ENCODE measurements at places on chromosomes 6 and 20.

DNA sequence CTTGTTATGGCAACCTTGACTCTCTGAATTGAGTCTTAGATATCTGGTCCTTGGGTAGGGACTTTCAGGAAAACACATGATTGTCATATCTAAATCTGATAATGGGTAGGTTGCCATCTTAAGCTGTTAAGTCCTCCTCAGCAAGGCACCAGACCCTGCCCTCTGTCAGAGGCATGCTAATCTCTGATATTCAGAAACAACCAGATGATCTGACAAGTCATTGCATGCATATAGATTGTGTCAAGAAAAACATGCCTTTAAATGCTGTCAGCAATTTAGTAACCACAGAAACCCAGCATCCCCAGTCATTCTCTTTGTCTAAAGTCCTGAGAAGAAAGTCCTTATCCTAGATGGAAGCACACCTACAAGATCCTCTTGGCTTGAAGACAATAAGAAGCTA lies 149.1 kb downstream of the EDN1 start:
- DNase-seq: no peak

GRCh38 chr20:18728165-18728869 lies 85.3 kb upstream of the SCP2D1 start:
- DNase-seq: no peak

DNA sequence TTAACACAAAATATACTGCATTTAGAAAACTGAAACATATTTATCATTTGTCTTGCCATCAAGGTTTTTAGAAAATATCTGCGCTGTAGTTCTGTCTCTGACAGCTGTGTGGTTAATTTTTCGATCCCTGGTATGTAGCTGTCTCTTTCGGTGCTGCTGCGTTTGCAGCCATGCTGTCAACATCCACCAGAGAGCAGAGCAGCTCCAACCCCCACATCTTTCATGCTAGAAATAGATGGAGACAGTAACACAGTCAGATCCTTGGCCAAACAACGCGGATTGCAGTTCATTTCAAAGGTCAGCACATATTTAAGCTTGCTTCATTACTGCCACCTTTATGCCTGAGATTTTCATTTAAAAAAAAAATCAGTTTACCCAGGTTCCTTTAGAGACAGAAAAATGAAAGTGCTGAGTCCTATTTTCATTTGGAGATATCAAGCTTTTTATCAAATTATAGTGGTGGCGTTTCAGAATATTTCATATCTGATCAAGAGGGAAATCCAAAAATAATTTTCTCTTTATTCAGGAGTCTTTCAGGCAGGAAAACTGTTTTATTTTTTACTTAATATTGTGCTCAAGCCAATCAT lies 157.7 kb upstream of the MMS22L start:
- DNase-seq: no peak

- peak; percentile 17 for DNase-seq
These were observed 8.9 kb upstream of the QKI start for GRCh38 chr6:163405412-163406309.

- no peak for DNase-seq
These were observed at the start of gene FAXC for GRCh38 chr6:99349171-99350141. TSS of gene FAXC (minus strand) at chr6:99349674. CDS start at chr6:99349372, 302 bp downstream.

DNA sequence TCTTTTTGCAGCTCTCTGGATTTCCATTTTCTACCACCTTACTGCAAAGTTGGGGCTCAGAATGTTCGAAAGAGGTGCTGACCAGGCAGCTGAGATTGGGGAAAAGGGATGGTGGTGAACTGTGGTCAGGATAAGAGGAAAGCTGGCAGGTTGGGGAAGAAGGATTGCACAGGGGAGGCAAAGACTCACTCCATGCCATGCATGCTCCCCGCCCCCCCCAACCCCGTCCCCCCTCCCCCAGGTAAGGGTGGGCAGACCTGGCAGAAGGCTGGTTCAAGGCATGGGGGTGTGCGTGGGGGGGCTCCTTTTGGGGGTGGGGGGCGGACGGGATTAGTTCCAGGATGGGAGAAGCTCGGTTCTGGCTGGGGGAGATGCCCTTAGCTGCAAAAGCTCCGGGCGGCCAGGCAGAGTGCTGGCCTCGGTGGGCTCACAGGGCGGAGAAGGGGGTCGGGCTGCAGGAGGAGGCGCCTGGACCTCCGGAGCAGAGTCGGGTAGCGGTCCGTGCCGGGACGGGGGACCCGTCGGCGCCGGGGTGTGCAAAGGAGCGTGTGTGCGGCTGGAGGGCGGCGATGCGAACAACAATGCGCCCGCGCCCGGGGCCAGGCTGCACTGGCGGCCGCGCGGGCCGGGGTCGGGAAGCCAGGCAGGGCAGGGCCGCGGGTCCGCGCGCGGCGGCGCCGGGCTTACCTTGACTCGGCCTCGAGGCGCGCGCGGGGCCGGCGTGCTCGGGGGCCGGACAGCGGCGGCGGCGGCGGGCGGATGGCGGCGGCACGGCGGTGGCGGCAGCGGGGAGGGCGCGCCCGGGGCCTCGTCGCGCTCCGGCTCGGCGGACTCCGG lies 880 bp downstream of the ADNP start:
- DNase-seq: no peak

- no peak for DNase-seq
These were observed 44.9 kb downstream of the LRFN2 start for GRCh38 chr6:40542175-40542764.

- DNase-seq: no peak
These were observed 4.5 kb downstream of the GLP1R start for GRCh38 chr6:39053016-39053624.

GRCh38 chr20:63501818-63502670 lies 3.2 kb upstream of the EEF1A2 start:
- no peak for DNase-seq

- no peak for DNase-seq
These were observed 128.0 kb downstream of the RFPL4B start for GRCh38 chr6:112475083-112475482.

DNA sequence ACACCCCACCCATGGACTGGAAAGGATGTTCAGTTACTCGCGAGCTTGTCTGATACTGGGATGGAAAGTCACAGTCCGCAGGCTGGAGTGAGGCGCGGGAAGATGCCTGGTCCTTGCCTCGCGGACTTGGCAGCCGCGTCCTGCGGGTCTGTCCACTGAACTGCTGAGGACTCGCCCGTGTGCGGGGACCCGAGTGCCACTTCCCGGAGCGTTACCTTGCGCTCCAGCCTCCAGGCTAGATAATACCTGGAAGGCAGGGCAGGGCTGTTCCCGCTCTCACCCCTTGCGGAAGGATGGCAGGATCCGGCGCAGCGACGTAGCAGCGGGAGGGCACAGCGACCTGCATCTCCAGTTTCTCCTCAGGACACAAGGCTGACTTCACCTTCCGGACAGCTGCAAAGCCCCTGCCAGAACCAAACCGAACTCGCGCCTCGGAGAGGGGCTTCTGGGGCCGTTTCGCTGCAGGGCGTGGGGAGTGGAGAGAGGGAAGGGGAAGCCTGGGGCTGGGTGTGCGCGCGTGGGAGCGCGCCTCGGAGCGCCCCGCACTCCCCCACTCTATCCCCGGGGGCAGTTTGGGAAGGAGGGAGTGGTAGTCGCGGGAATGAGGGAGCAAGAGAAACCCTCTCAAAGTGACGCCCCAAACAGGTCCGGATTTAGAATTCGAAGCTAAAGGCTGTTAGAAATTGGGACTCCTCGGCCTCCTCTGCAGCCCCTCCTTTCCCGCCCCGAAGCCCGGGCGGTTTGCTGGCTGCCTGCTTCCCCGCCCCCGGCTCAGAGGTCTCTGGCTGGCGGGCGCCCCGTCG lies at the start of gene KCNQ5:
Gene KCNQ5 (plus strand): TSS at position 774 of the 803 bp plus-strand sequence.
- no peak for DNase-seq

GRCh38 chr6:148457843-148458159 lies 115.2 kb downstream of the SASH1 start:
- no peak for DNase-seq

- no peak for DNase-seq
These were observed 80.0 kb upstream of the ATXN1 start for GRCh38 chr6:16841241-16841640.

- no peak for DNase-seq
These were observed 36.4 kb downstream of the RIPOR3 start for GRCh38 chr20:50654904-50655303.

GRCh38 chr6:109483735-109484057 lies 677 bp upstream of the ZBTB24 start:
- no peak for DNase-seq

DNA sequence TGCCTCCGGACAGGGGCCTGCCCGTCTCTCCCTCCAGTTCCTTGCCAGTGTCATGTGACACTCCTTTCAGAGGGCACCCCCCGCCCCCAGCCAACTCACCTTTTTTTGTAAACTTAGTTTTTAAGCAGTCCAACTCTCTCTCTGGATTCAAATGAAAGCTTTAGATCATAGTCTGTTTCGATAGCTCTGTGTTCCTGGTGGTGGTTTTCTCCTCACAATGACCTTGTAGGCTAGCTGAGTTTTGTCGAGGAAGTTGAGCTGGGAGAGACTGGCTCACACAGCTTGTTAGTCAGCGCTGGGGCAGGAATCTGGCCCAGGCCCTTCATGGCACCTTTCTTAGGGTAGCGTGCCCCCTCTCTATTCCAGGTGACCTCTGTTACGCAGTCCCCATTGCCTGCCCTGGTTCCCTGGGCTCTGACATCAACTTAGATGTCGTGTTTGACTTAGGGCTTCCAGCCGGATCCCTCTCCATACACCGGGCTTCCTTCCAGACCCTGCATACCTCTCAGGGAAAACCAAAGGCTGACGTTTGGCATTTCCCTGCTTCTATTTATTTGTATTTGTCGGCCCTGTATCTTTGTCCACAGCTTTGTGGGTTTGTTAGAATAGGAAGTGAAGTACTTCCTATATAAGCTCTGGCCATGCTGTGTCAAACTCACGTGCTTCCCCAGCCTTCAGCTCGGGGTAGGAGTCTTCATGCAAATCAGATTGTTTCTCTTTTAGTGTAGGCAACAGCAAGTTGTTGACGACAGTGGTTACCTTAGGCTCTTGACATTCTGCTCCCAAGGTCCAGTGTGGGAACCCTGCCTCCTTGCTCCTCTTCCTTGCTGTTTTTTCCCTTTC lies 12.7 kb downstream of the IGF2R start:
- peak; percentile 55 for DNase-seq

- DNase-seq: no peak
These were observed 15.9 kb downstream of the NDUFAF5 start for GRCh38 chr20:13800728-13801134.

DNA sequence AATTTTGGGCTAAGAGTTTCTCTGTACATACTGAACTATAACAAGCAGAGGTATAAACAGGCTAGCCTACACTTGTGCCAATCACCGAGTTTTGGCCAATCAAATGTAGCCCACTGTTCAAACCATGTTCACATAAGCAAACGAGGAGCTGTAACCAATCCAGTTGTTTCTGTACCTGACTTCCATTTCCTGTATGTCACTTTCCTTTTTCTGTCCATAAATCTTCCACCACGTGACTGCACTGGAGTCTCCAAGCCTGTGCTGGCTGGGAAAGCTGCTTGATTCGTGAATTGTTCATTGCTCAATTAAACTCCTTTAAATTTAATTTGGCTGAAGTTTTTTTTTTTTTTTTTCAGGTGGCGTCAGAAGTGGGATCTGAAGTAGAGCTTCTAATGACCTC lies 332.9 kb downstream of the RNF144B start:
- DNase-seq: no peak

- no peak for DNase-seq
These were observed 22.0 kb downstream of the FIG4 start for GRCh38 chr6:109713097-109713496.

- DNase-seq: no peak
These were observed 19.7 kb upstream of the TLDC2 start for GRCh38 chr20:36856195-36856594.

DNA sequence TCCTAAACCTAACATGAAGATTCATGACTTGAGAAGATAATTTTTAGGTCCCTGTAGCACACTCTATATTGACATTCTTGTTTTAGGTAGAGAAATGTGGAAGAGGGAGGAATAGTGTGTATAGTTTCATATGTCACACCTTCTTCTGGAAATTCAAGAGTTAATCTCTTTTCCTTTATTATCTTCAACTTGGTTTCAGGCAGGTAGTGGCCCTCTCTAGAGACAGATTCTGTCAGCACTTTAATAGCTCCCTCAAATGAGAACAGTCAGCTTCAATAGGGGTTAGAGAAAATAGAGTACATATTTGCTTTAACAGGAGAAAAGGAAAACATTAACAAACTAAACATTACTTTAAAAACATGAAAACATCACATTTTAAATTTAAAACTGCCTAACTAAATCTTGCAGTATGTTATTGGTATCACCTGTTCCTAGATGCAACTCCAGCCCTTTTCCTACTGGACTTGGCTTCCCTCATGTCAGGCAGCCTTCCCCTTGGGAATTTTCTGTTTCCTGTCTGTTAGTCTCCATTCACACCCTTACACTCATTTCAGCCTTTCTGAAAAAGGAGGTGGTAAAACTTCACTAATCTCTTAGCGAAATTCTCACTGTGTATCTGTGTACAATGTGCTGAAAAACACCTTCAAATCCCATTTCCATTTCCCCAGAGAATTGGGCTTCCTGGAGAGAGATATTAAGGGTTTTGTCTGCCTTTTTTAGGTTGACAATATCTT lies 192.3 kb upstream of the RNF217 start:
- no peak for DNase-seq

DNA sequence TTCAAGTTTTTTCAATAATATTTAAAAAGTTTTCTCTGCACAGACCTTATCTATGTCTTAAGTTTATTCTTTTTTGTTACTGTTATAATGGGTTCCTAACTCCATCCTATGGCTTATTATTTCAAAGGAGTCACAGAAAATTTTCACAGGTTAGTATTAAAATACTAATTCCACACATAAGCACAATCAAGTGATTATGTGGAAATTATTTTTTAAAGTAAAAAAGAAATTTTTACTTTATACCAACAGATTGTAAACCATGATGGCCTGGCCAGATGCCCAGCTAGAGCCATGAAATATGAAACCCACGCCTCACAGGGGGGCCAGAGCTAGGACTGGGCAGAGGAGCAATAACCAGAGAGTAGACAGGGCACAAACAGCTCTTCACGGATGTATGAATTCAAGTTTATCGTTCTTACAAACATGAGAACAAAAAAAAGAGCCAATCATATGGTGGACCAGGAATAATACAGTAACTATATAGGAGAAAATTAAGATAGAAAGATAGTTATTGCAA lies 34.0 kb downstream of the NUDT3 start:
- no peak for DNase-seq

GRCh38 chr6:4103929-4104328 lies 25.0 kb upstream of the FAM217A start:
- no peak for DNase-seq

GRCh38 chr6:95581073-95581472 lies 3.7 kb downstream of the MANEA start:
- DNase-seq: no peak

DNA sequence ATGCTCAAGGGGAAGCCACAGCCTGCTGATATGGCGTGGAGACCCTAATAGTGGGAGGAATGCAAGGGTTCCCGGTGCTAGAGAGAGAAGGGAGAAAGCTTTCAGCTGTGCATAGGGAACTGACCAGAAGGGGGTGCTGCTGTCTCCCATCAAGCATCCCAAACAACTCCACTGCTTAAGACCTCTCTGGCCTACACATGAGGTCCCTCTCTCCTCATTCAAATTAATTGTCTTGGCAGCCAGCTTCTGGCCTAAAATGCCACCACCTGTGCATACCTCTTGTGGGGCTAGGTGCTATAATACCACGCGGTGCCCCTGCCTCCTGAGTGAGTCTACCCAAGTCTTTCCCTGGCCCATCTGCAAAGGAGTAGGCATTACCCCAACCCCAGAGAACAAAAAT lies 14.5 kb downstream of the ADISSP start:
- DNase-seq: peak; percentile 65

Data from CD4-positive, alpha-beta T cell treated with Interleukin-6 at 100 ng/mL for 8 hours (primary cell).